ENCODE measurements at places on chromosomes 7 and 10.
A peak's percentile ranks its signal among the peaks of the same experiment; 100 is the strongest.

GRCh38 chr7:20201380-20201779, 15.8 kb downstream of the MACC1 start:
- DNase-seq, result no peak

- DNase-seq, result peak; percentile 82
Measured at GRCh38 chr10:59362144-59362958, at the start of gene FAM13C. TSS of gene FAM13C (minus strand) at chr10:59362549. CDS start at chr10:59362460, 89 bp downstream.

GRCh38 chr10:77359287-77359691, 278.3 kb downstream of the KCNMA1 start:
- DNase-seq, result no peak

GRCh38 chr10:32409741-32410140, 36.2 kb upstream of the CCDC7 start:
- DNase-seq, result no peak

DNA sequence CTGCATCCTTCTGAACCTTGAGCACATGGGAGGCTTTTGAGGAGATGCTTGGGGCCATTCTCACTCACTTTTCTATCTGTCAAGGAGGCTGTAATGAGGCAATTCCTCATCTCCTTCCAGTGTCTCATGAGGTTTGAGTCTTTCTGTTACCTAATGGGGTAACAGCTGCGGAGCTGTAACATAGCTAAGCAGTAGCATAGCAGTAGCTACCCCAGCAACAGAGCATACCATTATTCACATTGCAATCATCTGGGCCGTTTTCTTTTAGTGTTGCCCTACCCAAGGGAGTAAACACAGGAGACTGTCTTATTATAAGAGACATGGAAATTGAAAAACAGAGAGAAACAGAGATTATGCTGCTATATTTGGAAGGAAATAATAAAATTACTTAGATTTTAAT, 68.7 kb downstream of the AKR1D1 start:
- no peak for DNase-seq

DNA sequence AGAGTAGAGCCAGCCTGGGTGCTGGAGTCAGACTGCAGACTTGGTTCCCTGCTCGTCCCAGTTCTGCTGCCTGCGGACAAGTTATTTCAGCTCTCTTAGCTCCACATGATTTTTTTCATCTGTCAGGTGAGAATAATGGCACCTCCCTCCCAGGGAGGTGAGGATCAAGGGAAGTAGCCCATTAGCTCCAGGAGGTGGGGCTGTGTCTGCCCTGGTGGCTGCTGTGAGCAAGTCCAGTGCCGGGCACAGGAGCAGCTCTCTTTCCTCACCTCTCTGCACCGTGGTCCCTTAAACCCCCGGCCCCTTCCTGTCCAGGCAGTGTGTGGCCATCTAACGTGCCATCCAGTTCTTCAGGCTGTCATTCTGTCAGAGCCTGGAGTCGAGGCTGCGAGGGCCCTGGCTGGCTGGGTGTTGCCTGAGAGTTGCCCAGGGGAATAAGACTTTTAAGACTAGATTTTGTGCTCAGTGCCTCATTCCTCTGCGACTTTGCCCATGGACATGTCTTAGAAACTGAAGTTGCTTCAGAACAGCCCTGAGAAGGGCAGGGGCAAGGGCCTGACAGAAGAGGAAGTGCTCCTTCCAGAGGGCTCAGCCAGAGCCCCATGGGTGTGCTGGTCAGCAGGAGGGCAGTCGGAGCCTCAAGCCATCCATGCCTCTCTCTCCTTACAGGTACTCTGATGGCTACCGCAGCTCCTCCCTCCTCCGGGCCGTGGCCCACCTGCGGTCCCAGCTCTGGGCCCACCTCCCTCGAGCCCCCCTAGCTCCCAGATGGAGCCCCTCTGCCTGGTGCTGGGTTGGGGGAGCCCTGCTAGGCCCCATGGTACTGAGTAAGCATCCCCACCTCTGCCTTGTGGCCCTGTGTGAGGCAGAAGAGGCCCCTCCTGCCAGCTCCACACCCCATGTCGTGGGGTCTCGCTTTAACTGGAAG, 5.0 kb downstream of the ABCB8 start:
- DNase-seq, result no peak
